Sigmoid colon (tissue), 7 donors: ENCODE measurements at places on chromosomes 5 and 9. TPM values are rescaled to one million over a fixed set of nuclear protein-coding genes. Genes with fewer than 3 reads are reported as not detected.

DNA sequence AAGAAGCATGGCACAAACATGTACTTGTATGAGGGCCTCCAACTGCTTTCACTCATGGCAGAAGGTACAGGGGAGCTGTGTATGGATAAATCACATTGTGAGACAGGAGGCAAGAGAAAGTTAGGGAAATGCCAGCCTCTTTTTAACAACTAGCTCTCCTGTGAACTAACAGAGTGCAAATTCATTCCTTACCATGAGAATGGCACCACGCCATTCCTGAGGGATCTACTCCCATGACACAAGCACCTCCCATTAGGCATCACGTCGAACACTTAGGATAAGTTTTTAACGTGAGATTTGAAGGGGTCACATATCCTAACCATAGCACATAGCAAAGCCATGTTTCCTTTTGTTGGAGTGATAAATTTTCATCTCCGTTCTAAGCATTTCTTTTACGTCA lies 747.2 kb upstream of the CHD1 start:
- no peak for DNase-seq

PCDHB12 gene
- total RNA-seq, result 4.3 TPM

DNA sequence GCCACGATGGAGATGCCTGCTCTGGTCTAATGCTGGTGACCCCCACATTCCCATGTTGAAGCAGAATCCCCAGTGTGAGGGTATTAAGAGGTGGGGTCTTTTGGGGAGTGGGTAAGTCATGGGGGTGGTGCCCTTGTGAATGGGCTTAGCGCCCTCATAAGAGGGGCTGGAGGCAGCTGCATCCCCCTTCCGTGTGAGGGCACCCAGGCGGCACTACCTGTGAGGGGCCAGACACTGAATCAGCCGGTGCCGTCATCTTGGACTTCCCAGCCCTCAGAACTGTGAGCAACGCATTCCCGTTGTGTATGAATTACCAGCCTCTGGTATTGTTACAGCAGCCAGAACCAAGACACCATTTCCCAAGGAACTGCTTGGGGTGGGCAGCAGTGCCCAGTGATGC lies 27.0 kb upstream of the RNF130 start:
- no peak for DNase-seq

GRCh38 chr9:107248714-107249113 lies 34.4 kb upstream of the RAD23B start:
- no peak for DNase-seq

- no peak for DNase-seq
Observed at GRCh38 chr5:13412040-13412595, 532.4 kb downstream of the DNAH5 start.

DNA sequence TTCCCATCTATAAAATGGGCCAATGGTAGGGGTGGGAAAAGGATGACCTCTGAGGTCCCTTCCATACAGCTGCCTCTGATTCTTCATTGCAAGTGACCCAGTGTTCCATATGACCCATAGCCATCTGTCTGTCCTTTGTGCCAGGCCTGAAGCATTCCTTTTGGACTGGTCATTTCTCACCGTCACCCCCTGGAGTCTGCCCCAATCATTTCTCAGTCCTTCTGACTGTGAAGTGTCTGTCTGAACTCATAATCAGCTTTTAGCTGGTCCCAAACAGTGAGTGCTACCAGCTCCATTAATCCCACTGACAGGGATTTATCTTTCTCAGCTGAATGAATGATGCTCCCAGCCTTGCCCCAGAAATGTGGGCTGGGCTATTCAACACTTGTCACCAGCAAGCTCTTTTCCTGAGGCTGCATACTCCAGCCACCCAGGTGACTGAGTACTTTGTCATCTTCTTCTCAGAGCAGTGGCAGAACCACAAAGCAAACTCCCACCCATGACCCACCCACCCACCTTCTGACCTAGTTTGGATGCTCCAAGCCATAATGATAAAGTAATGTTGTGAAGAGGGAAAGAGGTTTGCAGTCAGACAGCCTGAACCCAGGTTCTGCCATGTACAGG lies 37.4 kb downstream of the KCNIP1 start:
- DNase-seq, result peak; percentile 10

DNA sequence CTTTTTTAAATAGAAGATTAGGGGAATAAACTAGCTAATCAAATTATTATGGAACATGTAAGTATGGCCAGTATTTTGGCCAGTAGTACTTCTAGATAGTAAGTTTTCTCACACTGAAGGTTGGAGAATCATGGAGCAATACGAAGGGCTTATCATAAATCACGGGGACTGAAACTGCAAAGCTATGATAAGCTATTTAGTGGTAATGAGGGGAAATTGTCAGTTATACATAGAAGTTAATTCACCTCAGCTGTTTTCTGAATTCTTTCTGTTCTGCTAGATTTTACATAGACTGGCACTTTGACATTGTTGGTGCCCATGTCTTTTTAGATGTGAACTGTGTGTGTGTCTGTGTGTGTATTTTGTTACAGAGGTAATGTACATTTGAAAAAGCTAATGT lies 34.5 kb upstream of the FAM151B start:
- no peak for DNase-seq

CMYA5 gene
- 21.0 TPM for total RNA-seq

GRCh38 chr5:15420201-15420600 lies 79.8 kb upstream of the FBXL7 start:
- DNase-seq, result peak; percentile 86
